Smooth muscle cell of bladder (primary cell): ENCODE measurements at places on chromosomes 12 and 14. TPM values are rescaled to one million over a fixed set of nuclear protein-coding genes. Genes with fewer than 3 reads are reported as not detected.

PHC1 gene
- 8.5 and 12.5 TPM in 2 replicates for total RNA-seq

AMDHD1 gene
- 0.14 and 0.37 TPM in 2 replicates for total RNA-seq

CPM gene
- total RNA-seq = 3.0 and 7.3 TPM in 2 replicates

CFAP251 gene
- total RNA-seq = 2.4 and 3.3 TPM in 2 replicates

SAMD15 gene
- total RNA-seq = 3.1 TPM in 2 replicates

PHLDA1 gene
- 39.1 and 40.9 TPM in 2 replicates for total RNA-seq

CEP170B gene
- total RNA-seq = 9.0 and 14.0 TPM in 2 replicates

ITGB7 gene
- total RNA-seq = 0.14 and 0.37 TPM in 2 replicates

CLEC14A gene
- total RNA-seq = 1.1 and 3.6 TPM in 2 replicates

FOXN4 gene
- not detected in 2 replicates for total RNA-seq

TAS2R31 gene
- total RNA-seq = 2.4 and 3.7 TPM in 2 replicates

RPGRIP1 gene
- total RNA-seq = not detected in 2 replicates

SRRM4 gene
- under 0.01 TPM in 2 replicates for total RNA-seq

ALX1 gene
- total RNA-seq = 1.4 and 2.5 TPM in 2 replicates

MFAP5 gene
- 20.3 and 95.2 TPM in 2 replicates for total RNA-seq

L2HGDH gene
- total RNA-seq = 2.7 and 3.9 TPM in 2 replicates

FSCB gene
- not detected in 2 replicates for total RNA-seq

GALNT8 gene
- total RNA-seq = under 0.01 and 0.18 TPM in 2 replicates

PZP gene
- not detected in 2 replicates for total RNA-seq

TROAP gene
- 1.2 and 3.7 TPM in 2 replicates for total RNA-seq

GPR162 gene
- 2.8 and 3.0 TPM in 2 replicates for total RNA-seq

OR11H7 gene
- total RNA-seq = not detected in 2 replicates
